Prostate gland (tissue), 2 donors: ENCODE measurements at places on chromosomes 2 and 18.

DNA sequence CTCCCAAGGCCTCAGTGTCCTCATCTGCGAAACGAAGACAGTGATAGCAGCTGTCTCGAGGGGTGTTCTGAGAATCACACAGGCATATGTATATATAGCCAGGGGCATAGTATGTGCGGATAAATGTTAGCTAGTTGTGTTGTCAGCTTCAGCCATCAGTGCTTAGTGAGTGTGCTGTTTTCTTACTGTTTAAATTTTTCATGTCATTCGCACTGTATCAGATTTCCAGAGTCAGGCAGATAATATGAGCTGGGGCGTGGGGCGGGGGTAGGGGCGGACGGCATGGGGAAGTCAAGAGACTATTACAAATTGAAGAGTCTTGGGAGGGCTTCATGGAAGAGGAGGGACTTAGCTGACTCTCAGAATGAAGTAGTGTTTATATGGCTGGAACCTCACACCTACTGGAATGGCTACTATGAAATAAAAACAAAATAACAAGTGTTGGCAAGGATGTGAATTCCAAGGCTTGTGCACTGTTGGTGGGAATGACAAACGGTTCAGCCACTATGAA is 7.0 kb downstream of the TRAPPC12 start:
- DNase-seq: no peak

GRCh38 chr18:39434223-39434920 is 1868.8 kb upstream of the CELF4 start:
- no peak for DNase-seq

GRCh38 chr2:3876685-3877084 is 173.3 kb downstream of the DCDC2C start:
- DNase-seq: no peak

DNA sequence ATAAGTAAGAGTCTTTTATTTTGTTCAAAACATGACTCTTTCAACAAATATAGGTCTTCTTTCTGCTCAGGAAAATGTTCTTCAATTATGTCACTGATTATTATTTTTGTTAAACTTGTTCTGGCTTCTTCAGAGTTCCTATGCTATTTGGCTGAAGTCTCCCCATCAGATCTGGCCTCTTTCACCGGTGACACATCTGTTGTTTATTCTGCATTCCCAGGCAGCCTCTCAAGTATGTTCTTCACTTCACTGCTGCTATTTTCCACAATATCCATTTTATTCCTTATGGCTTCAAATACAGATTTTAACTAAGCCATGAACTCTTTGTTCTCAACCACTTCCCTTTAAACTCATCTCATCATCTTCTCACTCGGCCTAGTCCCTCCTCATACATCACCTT is 45.7 kb downstream of the HDAC4 start:
- no peak for DNase-seq

GRCh38 chr2:98020516-98020915 is 24.8 kb upstream of the TMEM131 start:
- no peak for DNase-seq

GRCh38 chr2:110105608-110106467 is 9.8 kb downstream of the MALL start:
- DNase-seq: peak; percentile 67

- no peak for DNase-seq
Measured at GRCh38 chr2:233013027-233013461, at the start of gene NGEF. Gene NGEF (minus strand): TSS chr2:233013256. CDS start chr2:232974890, 38,366 bp downstream.
